ENCODE measurements at places on chromosomes 5 and 9.

DNA sequence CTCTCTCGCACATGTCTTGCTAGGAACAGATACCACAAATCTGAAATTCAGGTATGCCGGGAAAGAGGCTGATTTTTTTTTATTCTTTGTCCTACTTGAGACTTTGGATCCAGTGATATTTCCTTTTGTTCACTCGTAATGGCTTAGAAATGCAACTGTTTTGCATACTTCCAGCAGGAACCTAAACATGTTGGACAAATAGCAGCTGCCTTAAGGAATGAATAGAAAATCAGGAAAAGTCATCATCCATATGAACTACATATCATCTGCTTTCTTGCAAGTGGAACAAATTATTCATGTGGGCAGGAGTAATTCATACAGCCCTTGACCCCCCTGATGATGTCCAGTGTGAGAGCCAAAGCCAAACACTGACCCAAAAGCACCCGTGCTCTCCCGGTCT is 17.4 kb downstream of the TTC39B start:
- DNase-seq = no peak

DNA sequence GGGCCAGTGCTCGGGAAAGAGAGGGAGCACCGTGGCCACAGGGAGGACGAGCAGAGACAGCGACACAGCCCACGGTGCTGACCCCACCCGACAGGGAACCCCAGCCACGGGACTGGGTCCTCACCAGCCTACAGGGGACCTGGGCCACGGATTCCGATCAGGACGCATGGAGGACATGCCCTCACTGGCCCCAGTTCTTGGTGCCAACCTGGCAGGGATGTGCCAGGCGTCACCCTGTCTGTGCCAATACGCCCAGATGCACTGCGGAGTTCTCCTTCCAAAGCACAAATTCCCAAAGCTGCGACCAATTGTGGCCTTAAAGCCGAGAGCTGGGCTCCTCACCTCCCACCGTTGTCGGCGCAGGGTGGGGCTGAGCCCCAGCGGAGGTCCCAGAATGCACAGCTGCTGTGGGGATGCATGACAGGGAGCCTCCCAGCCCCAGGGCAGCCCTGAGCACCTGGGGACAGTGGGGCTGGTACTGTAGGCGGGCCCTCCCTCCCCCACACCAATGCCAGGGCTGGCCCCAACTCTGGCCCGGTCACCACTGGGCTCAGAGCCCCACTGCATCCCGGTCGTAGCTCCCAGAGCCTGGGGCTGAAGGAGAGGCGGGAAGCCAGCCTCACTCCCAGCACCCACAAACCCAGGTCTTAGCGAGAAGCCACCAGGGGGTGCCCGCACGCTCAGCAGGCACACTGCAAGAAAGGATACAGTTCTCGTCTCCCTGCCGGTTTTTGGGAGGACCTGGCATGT is 44.2 kb downstream of the NKD2 start:
- no peak for DNase-seq

DNA sequence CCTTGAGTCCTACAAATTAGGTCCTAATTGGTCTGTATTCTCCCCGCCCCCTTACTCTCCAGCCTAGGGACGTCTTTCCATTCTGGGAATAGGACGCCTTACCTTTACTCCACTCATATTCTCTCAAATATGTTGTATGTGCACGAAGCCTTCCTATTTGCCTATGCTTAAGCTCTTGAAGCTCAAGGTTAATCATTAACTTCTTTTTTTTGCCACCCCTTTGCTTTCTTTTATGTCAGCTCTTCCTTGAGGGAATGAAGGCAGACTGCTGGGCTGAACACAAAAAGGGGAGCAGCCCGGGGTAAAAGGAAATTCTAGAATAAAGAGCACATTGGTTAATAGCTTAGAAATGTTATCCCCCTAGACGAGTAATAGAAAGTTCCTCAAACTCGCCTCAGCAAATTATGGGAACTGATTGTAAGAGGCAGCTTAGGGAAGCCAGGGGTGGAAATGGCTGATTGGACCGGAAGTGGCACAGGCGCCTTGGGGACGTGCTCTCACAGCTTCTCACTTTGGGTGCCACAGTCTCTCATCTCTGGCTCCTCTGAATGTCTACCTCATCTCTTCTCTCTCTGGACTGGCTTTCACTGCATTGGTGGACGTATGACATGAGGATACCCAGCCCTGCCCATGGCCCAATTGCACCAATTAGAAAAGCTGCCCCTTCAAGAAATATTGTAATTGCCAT is 122.3 kb upstream of the IL12B start:
- DNase-seq = no peak

GRCh38 chr5:172972552-172972951 is 11.0 kb upstream of the ATP6V0E1 start:
- no peak for DNase-seq

GRCh38 chr9:82584349-82584863 is 478.5 kb downstream of the RASEF start:
- no peak for DNase-seq
